Adrenal gland (tissue), 19 donors: ENCODE measurements at places on chromosomes 11 and 22. TPM values are rescaled to one million over a fixed set of nuclear protein-coding genes. Genes with fewer than 3 reads are reported as not detected.
A peak's percentile ranks its signal among the peaks of the same experiment; 100 is the strongest.

- no peak for DNase-seq
Measured at GRCh38 chr11:73531386-73531785, 66.5 kb downstream of the FAM168A start.

DNA sequence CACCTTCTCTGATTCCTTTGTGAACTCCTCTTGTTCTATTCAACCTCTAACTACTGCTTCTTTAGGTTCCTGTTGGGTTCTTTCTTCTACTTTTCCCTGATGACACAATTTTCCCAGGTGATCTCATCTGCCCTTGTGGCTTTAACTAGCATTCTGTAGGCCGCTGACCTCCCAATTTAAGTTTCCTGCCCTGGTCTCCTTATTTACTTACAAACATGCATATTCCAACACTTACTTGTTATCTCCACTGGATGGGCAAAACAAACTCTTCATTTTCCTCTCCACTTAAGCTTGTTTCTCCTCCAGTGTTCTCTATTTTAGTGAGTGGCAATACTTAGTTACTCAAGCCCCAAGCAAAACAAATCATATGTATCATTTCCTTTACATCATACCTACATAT lies 734.5 kb downstream of the METTL15 start:
- no peak for DNase-seq

DNA sequence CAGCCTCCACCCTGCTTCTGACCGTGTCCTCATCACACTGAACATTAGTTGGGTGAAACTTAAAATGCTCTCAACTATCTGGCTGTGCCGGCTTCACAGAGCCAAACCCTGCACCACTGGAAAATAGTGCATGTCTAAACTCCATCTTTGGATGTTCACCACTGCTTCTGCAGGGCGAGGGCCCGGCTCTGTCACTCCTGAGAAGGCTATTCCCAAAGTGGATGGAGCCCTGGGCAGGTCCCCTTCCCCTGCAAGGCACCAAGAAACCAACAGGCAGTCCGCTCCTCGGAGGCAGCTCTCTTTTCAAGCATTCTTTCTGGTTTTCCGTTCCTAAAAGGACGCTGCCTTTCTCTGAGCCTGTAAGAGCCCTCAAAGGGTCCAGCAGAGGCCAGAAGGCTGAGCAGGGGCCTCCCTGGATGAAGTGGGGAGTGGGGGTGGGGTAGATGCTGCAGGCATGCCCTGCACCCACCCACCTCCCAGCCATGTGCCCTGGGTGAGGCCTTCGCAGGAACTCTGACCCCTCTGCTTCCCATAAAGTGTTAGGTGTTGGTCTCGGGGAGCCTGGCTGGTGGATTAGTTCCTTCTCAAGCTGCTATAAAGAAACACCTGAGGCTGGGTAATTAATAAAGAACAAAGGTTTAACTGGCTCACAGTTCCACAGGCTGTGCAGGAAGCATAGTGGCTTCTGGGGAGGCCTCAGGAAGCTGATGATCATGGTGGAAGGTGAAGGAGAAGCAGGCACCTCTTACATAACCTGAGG lies 23.3 kb downstream of the LINC01488 start:
- DNase-seq: no peak

DNA sequence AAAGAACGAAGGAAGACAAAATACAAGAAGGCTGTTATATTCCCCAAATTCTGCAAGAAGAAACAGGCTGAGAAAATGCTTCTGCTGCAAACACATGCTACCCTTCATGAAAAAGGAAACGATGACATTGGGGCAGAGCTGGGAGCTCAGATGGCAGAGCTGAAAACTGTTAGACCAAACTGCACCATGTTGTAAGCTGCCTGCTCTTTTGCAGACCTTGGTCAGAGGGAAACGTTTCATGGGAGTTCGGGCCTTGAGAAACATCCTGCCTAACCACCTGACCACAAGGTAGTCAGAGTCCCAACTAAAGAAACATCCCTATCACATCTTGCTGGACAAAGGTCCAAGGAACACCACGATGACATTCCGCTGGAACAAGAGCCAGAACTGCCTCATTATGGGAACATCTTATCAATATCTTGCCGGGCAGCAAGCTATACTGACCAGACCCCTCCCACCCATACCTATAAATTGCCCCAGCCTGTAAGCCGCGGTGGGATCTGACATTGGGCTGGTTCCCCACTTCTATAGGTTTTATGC lies 110.7 kb upstream of the CTSC start:
- no peak for DNase-seq

WNT11 gene
- polyA plus RNA-seq: 9.4 TPM

OR52A1 gene
- polyA plus RNA-seq: not detected

GRCh38 chr22:19773470-19774040 lies 13.0 kb downstream of the TBX1 start:
- DNase-seq: no peak

DNA sequence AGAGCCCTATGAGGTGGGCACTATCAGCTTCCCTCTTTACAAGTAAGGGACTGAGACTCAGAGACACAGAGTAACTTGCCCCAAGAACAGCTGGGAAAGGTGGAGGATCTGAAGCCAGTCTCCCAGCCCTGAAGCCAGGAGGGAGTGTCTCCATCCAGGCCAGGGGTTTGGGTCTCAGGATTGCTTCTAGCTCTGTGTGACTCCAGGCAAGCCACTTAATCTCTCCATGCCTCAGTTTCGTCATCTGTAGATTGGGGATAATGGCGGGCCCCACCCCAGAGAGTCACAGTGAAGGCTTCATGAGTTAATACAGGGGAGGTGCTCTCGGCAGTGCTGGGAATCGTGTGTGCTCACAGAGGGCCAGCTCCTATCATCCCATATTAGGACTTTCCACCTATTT lies 10.5 kb downstream of the MAP4K2 start:
- DNase-seq: no peak

GRCh38 chr11:13851691-13852090 lies 110.8 kb upstream of the SPON1 start:
- DNase-seq: no peak

GRCh38 chr11:120055646-120056045 lies 82.3 kb downstream of the TRIM29 start:
- DNase-seq: no peak

DNA sequence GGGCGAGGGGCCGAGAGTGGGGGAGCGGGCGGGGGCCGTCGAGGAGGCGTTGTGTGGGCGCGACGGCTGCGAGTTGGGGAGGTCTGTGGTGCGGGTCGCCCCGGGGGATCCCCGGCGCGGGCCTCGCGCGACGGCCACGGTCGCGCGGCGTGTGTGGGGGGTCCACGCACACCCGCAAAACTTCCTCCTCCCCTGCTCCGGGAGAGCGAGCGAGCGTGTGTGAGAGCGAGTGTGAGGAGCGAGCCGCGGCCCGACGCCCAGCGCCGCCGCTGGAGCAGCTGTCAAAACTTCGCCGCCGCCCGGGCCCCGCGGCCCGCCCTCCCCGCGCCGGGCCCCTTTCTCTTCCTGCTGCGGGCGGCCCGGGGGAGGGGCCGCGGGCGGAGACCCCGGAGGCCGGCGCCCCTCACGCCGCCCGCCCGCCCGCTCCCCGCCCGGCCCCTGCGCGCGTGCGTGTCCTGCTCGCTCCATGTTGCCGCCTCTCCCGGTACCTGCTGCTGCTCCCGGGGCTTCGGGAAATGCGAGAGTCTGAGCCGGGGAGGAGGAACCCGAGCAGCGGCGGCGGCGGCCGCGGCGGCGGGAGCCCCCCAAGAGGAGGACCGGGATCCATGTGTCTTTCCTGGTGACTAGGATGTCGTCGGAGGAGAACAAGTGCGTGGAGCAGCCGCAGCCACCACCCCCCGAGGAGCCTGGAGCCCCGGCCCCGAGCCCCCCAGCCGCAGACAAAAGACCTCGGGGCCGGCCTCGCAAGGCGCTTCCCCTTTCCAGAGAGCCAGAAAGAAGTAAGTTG lies 9.0 kb upstream of the CCT8L2 start:
- no peak for DNase-seq

GRCh38 chr11:76334826-76335389 lies 46.0 kb downstream of the THAP12 start:
- no peak for DNase-seq

DNA sequence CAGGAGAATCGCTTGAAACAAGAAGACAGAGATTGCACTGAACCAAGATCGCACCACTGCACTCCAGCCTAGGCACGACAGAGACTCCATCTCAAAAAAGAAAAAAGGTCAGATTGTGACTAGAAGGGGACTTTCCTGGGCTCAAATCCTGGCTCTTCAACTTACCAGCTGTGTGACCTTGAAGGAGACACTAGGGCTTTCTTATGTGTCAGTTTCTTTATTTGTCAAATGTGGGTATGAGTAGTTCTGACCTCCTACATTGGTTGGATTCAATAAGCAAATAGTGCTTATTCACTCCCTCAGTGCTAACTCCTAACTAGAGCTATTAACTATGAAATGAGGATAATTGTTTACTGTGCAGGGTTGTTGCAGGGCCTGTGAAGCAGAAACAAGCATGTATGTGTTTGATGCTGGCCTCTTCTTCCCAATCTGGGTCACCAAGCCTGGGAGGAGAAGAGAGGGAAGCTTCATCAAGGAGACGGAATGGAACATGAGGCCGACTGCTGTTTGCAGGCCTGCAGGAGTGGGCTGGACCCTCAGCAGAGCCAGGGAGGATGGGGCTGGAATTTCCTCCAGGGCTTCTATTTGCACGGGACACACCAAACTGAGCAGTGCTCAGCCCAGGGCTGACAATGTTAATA lies 22.5 kb downstream of the RHOD start:
- DNase-seq: no peak

DNA sequence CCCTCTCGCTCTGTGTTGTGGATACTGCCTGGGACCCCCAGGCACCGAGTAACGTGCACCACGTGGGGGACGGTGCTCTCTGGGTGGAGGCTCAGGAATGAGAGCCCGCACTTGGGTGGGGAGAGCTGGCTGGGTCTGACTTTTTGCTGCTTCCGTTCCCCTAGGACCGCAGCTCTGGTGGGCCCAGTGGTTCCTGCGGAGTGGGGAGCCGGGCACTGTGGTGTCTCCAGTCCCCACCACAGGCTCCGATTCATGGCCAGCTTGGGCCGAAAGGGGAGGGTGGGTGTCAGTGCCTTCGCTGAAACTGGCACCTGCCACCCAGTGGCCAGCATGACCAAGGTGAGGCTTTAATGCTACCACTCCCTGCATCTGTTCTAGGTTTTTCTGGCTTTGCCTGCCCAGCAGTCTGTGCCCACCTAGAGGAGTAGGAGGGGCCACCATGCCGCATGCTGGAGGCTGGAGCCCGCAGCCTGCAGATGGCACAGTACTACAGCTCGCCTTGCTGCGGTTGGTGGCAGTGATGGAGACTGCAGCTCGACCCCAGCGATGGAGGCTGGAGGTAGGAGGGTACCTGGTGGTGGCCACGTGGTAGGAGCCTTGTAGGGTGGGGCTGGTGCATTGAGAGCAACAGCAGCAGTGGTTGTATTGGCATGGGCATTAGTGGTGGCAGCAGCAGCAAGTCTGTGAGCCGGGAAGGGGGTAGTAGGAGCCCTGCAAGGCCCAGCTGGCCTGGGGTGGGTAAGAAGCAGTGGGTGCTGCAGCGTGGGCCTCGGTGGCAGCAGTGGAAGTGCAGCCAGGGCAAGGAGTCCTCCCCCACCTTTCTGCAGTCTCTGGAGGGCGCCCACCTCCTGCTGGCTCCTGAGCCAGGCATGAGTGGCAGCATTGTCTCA lies 118.8 kb upstream of the VPREB1 start:
- no peak for DNase-seq

DNA sequence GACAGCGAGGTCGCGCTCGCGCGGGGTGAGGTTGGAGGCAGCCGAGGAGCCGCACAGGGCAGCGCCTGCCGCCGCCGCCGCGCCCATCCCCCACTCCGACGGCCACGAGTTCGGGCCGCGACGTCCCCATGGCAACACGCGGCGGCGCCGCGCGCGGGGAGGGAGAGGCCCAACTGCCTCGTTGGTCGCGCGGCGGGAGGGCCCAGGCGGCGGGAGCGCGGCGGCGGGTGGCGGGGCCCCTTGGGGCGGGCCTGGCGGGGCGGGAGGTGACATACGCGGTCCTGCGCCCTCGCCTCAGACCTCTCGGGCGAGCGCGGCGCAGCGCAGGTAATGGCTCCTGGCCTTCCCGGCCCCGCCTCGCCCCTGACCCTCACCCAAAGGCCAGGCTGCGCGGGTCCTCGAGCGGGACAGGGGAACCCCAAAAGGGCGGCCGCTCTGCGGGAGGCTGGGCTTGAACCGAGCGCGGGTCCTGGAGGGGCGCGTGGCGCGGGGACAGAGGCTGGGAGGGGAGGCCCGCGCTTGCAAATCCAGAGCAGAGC lies at the start of gene DEUP1:
TSS of gene DEUP1 (plus strand) at position 297 of the 539 bp plus-strand sequence. CDS start 1,518 bp downstream, outside the sequence.
- peak; percentile 76 for DNase-seq

MAFF gene
- 5.2 TPM for polyA plus RNA-seq

- no peak for DNase-seq
Measured at GRCh38 chr11:126487711-126488110, 132.2 kb downstream of the ST3GAL4 start.

PKDREJ gene
- 0.03 TPM for polyA plus RNA-seq

POTEH gene
- not detected for polyA plus RNA-seq

DNA sequence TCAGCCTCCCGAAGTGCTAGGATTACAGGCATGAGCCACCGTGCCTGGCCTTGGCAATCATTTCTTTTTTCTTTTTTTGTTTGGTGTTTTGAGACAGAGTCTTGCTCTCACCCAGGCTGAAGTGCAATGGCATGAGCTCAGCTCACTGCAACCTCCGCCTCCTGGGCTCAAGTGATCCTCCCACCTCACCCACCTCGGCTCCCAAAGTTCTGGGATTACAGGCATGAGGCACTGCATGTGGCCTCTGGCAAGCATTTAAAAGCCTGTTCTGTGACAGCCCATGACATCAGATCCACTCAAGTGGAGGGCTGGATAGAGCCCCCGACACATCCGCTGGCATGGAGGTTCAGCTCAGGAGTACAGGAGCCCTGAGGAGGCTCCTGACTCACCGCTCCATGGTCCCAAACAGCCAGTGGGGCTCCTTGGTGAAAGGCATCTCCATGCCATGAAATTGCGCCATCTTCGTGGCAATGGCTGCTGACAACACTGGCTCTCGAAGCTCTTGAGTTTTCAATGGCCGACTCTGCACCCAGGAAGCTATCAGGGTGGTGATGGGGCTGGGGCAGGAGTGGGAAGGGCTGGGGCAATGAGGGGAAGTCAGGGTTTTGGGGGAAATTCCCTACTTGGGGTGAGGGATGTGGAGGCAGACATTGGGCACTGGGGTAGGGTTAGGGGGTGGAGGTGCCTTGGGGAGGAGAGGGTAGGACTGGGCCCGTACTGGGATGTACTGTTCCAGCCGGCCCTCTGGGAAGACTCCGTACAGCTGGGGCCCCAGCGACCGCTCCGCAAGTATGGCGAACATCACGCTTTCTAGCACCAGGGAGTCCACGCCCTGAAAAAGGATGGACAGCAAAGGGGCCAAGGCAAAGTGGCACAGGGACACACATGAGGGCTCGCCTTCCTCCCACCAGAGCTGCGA lies 1.4 kb downstream of the CHKB start:
- DNase-seq: no peak

DNA sequence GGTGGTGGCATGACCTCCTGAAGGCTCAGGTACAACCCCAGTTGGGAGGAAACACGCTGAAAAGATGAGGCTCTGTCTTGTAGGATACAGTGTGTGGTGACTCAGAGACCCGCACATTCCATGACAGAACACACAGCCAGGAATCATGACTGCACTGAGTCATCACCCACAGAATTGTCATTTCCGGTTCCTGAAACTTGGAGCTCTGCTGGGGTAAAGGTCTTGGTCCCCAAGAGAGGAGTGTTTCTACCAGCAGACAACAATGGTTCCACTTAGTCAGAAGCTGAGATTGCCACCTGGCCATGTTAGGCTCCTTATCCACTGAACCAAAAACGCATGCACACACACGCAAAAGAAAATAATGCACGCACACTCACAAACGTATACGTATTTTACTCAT lies 31.5 kb upstream of the CYB5R3 start:
- peak; percentile 37 for DNase-seq

TCN2 gene
- 17.8 TPM for polyA plus RNA-seq

SOX6 gene
- polyA plus RNA-seq: 2.7 TPM

GRCh38 chr11:69298267-69299022 lies 4.5 kb downstream of the MYEOV start:
- peak; percentile 88 for DNase-seq

- no peak for DNase-seq
Measured at GRCh38 chr11:126514061-126514693, 158.7 kb downstream of the ST3GAL4 start.

CCDC15 gene
- 0.47 TPM for polyA plus RNA-seq
